H4 (cell line): ENCODE measurements at places on chromosomes 1 and 21. TPM values are rescaled to one million over a fixed set of nuclear protein-coding genes. Genes with fewer than 3 reads are reported as not detected.

TNNI3K gene
- total RNA-seq = not detected in 2 replicates

GRCh38 chr1:241266121-241266520, 90.9 kb downstream of the RGS7 start:
- DNase-seq = no peak

DNA sequence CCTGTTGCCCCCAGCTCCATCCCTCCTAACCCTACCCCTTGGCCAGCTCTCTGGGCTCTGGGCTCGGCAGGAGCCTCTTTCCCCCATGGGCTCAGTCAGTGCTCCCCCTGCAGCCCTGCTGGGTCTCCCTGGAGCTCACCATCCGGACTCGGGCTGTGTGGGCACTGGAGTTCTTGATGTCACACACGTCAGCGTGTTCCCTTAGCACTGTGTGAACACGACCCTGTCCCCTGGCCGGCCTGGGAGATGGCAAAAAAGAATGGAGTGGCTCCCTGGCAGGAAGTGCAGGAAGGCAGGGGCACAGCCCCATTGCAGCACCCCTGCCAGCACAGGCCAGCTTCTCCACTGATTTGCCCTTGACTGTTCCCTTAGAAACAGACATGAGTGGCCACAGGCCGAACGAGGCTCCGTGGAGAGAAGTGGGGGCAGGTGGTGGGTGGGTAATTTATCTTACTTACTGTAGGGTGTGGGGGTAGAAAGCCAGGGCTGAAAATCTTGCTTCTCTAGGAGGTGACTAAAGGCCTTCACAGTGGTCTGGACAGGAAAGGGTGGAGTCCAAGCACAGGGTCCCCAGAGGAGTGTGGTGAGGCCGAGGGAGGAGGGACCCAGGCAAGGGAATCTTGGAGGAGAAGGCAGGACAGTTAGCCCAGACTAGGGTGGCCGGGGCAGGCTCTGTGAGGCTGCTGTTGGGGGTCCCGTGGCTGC, 381.7 kb upstream of the VAMP3 start:
- DNase-seq = no peak

PAQR6 gene
- 0.50 and 1.0 TPM in 2 replicates for total RNA-seq
